ENCODE measurements at places on chromosomes 6 and 20. TPM values are rescaled to one million over a fixed set of nuclear protein-coding genes. Genes with fewer than 3 reads are reported as not detected.

GRCh38 chr20:59044295-59044694 lies 1.7 kb upstream of the PRELID3B start:
- DNase-seq = no peak

Gene DBNDD2
- 31.0 TPM for polyA plus RNA-seq

DNA sequence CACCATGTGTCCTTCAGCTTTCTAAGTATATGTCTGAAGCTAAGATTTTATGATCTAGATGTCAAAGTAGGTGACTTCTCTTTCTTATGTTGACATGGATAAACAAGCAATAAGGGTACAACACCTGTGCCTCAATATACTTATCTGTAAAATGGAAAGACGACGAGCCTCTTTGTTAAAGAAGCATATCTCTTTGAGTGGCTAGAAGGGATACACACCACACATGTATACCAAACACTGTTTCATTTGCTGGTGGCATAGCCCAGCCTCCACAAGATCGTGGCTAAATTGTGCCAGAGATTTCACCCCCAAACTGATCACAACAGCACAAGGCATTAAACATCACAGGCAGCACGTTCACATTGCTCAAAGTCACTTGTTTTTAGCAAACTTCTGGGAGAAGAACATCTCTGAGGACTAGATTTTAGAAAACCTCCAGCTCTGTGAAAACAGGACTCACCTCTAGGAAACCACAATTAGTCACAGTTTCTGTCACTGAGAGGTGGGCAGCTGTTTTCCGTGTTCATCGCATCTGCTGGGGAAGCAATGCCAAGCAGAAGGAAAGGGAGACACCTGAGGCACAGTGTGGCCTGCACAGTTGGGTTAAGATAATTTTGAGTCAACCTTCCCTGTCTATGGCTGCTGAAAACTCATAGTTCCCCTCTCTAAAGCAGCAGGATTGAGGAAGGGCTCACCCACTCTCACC lies 263.0 kb upstream of the PLCB4 start:
- no peak for DNase-seq

GRCh38 chr6:134961366-134961765 lies 11.5 kb upstream of the ALDH8A1 start:
- DNase-seq = no peak

GRCh38 chr6:158021376-158021775 lies 39.7 kb downstream of the SYNJ2 start:
- DNase-seq = no peak

DNA sequence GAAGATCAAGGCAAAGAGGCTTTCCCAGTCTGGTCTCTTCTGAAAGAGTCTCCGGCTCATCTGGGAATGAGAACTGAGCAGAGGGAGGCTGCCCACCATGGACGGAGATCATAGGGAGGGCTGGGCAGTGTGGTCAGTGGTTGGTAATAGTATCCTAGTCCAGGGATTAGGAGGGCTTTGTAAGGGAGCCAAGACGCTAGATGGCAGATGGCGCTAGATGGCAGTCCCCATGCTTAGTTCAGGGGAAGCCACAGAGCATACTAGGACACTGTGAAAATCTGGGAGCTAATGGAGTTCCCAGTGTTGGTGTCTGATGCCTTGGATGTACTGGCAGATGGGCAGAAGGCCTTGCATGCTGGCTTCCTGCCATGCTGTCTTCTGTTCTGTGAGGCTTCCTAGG lies 21.7 kb upstream of the DAAM2 start:
- no peak for DNase-seq

DNA sequence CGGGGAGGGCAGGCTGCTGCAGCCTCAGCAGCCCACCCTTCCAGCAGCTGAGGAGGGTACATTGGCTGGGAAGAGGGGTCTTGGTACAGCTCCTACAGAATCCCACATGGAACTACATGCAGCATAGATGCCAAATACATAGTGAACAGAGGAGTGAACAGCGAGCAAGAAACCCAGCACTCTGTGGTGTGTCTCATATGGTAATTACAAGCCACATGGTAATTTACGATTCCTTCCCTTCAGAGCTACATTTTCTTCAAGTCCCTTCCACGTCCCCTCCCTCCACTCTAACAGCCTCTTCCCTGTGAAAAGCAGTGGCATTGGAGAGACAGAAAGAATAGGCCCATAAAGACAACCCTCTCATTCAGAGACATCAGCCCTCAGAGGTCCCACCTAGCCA lies 167.7 kb downstream of the SYNDIG1 start:
- no peak for DNase-seq

DNA sequence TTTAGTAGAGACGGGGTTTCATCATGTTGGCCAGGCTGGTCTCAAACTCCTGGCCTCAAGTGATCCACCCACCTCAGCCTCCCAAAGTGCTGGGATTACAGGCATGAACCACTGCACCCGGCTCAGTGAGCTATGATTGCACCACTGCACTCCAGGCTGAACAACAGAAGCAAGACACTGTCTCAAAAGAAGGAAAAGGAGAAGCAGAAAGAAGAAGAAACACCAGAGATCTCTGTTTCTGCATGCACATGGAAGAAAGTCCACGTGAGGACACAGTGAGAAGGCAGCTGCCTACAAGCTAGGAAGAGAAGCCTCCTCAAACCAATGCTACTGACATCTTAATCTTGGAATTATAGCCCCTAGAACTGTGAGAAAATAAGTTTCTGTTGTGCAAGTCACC lies 16.0 kb downstream of the ECT2L start:
- no peak for DNase-seq

- peak; percentile 80 for DNase-seq
Measured at GRCh38 chr6:139597771-139598755, 223.6 kb upstream of the CITED2 start.

Gene ZMYND8
- polyA plus RNA-seq = 33.2 TPM

- DNase-seq = no peak
Measured at GRCh38 chr20:31665753-31666152, 28.0 kb downstream of the COX4I2 start.

Gene KHDC1L
- not detected for polyA plus RNA-seq

- DNase-seq = no peak
Measured at GRCh38 chr6:17015144-17015543, 86.7 kb upstream of the STMND1 start.

- DNase-seq = no peak
Measured at GRCh38 chr20:37500311-37500710, 20.7 kb upstream of the NNAT start.

DNA sequence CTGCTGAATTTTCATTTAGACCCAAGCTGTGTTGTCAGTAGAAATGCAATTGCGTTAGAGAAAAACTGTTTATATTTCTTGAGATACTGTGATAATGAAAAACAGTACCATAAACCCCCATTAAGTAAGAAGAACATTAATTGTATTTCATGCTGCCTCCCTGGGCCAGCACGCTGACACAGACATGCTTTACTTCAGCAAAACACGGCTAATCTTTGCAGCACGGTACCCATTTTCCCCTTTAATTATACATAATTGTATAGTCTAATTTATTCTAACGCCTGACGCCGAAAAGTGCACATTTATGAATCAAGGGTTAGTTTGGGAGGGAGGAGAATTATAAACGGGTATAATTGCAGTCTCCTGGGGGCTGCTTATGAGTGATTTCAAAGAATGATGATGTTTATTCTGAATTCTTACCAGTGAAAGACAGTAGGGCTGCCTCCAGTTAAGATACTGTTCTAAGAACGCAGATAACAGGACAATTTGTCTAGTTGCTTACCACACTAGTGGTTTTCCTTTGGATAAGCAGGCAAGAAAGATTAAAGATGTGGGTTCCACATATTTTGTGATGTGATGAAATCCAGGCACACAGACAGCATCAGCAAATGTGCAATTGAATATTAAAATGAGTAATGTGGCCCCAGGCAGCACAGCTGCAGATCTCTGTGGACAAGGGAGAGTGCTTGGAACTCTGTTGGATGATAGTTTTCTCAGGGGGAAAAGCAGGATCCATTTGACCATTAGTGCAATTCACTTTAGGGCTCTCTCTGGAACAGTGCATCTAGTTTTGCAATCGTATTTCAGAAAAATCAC lies 4.7 kb upstream of the SULF2 start:
- no peak for DNase-seq

DNA sequence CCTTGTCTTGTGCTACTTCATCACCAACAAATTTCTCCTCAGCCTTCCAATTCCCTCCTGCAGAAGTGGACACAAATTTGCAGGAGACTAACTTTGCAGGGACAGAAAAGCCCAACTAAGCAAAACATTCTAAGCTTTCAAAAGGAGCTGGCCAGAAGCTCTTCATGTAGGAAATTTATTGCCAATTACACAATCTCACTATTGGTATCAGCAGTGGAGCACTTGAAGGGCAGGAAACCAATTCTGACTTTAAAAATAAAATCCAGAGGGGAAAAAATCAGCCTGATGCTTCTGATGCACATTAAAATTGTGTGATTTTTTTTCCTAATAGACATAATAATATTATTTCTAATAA lies 193.3 kb downstream of the LY86 start:
- no peak for DNase-seq

DNA sequence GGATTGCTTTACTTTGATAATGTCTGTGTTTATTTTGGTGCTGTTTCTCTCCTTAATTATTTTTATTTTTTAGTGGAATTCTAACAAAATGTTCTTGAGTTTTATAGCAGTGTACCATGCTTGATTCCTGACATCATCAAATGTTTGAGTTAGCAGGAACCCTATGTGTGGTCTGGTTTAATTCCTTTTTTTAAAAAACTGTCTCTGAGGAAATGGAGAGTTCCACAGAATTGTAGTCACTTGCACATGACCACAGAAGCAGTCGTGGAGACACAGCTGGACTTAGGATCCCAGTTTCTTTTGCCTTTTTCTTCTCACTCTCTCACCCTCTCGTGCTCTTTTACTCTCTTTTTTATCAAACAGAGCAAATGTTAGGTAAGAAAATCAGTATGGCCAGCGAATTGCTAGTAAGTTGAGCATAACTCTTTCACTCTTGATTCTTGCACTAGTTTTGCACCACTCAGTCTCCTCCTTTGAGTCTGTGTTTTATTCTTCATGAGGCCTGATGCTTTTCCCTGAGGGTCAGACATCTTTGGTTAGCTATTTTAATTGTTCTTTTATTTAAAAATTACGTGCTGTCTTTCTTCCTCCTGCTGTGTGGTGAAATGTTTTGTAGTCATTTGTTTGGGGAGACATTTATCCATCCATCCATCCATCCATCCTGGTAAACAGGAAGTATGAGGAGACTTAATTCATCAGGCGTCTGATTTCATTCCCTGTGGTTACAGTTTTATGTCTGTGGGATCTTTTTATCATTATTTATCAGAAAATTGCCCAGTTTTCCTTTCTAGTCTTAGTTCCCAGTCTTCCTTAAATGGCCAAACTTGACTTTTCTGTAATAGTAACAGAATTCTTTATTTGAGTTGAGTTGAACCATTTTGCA lies 83.0 kb downstream of the SCAF8 start:
- DNase-seq = no peak

DNA sequence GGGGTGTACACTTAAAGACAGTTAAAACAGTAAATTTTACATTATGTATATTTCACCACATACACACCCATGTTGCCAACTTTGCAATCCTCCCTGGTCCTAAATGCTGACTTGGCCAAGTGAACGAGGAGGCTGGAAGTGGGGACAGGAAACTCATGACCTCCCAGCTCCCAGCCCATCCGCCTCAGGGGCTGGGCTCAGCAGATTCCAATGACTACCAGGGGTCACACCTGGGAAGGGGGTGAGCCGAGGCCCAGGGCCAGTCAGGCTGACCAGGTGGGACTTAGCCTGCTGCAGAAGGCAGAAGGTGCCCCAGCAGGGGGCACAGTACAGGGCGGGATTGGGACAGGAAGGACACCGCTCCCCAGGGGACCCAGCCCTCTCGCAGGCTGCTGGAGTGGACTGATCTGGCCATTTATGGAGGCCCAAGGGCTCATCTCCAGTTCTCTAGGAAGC lies 2.4 kb downstream of the SIGLEC1 start:
- DNase-seq = no peak

DNA sequence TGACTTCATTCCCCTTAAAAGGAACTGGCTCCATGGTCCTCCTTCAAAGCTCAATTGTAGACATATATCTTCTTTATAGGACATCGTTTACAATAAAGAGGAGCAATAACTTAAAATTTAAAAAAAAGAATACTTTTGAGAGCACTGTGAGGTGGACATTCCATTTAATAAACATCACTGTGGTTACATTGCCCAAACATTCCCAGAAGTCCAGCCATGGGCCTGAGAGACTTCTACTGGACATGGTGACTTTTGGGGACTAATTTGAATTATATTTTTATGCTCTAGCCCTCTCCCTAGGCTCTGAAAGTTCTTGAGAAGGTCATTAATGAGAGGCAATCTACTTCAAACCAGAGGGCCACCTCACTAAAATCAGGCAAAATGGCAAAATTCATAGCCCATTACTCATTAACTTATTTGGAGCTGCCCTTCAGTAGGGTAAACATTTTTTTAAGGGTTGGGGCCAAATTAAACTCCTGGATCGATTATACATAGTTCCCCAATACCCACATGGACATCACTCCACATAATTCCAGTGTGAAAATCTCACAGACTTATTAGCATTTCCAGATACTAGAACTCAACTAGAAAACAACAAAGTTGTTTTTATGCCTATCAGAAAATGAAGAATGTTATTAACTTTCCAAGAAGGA lies 17.1 kb downstream of the ISM1 start:
- no peak for DNase-seq

GRCh38 chr6:3389390-3390167 lies 67.3 kb downstream of the SLC22A23 start:
- peak; percentile 69 for DNase-seq

GRCh38 chr6:30711758-30712380 lies 5.2 kb downstream of the MDC1 start:
- DNase-seq = no peak

GRCh38 chr20:62697468-62697912 lies 11.1 kb upstream of the NTSR1 start:
- no peak for DNase-seq

Gene PNLDC1
- not detected for polyA plus RNA-seq

Gene PABPC1L
- polyA plus RNA-seq = 9.3 TPM

Gene C20orf202
- not detected for polyA plus RNA-seq

Gene TBXT
- not detected for polyA plus RNA-seq

GRCh38 chr20:53930651-53931504 lies 139.5 kb downstream of the BCAS1 start:
- DNase-seq = no peak

DNA sequence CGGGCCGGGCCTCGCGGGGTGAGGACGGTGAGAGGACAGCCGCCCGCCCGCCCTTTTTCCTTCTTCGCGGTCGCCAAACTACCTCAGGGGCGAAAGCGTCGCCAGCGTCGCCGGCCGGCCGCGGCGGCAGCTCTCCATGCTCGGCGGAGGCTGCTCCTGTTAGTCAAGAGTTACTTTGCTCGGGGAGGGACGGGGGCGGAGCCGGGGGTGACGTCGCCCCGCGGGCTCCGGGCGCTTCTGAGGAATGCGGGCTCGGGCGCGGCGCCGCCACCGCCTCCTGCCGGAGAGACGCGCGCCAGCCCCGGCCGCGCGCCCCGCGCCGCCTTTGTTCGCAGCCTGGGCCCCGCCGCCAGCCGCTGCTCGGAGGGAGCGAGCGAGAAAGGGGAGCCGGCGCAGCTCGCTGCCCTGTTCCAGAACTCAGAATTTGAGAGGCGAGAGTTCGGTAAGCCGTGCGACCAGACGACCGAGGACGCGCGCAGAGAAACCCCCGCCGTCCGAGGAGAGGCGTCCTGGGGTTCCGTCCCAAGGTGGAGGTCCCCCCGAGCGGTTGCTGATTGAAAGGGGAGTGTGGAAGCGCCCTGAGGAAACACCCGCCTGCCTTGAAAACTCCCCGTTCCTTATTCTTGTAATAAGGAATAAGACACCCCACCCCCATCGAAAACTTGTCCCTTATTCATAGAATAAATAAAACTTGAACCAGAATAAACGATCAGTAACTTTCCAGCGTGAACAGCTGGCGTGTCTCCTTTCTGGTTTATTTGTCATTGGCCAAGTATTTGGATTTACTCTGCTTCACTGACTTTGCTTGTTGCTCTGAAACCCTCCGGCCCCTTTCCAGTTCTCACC lies at the start of gene PTPRK:
TSS of gene PTPRK (minus strand) at position 164 of the 846 bp plus-strand sequence. CDS start 241 bp downstream, outside the sequence.
- peak; percentile 94 for DNase-seq

Gene ELOVL4
- polyA plus RNA-seq = 5.2 TPM

Gene CST2
- polyA plus RNA-seq = not detected

Data from muscle of arm (tissue), 14 donors.